ENCODE measurements at places on chromosomes 11 and 22.

DNA sequence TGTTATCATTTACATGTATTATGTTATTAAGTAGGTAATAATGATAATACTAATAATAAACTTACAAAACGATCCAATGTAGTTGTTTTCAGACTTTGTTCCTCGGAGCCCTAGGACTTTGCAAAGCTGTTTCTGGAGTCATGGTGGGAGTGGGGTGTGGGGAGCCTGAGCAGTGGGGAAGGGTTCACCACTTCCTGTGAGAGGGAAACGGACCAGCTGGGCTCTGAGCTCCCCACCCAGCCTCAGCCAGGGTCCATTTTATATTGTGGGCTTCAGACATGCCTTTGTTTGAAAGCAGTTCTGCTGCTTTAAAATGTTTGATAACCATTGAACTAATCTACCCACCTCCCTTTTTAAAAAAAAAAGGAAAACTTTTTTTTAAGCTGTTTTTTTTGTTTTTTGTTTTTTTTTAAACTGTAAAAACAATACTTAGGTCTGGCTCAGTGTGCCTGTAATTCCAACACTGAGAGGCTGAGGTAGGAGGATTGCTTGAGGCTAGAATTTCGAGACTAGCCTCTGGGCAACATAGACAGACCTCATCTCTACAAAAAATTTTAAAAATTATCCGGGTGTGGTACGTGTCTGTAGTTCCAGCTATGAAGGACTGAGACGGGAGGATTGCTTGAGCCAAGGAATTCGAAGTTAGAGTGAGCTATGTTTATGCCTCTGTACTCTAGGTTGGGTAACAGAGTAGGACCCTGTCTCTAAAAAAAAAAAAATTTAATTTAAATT lies 7.0 kb downstream of the SERPING1 start:
- DNase-seq: no peak

DNA sequence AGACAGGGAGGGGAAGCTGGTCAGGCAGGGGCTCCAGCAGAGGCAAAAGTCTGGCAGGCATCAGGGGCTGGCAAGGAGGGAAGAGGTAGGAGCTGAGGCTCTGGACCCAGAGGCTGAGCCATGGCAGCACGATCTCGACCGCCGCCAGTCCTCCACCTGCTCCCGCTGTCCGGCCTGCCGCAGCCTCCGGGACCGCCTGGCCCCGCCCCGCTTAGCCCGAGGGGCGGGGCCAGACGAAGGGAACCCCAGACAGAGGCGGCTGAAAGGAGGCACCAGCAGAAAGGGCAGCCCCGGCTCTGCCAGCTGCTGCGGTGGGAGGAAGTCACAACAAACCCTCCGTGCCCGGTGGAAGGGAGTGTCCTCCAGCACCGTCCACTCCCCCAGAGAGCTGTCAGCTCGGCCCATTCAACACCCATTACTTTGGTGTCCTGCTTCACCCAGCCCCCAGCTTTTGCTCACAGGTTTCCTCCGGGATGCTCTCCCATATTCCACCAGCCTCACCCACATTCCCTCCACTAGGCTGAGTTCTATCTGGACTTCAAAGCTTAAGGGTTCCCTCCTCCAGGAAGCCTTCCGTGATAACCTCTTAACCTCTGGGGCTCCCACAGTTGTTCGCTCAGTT lies at the start of gene MFNG:
MFNG (minus strand) TSS at position 161 of the 622 bp plus-strand sequence. CDS start 207 bp downstream, outside the sequence.
- peak; percentile 39 for DNase-seq

DNA sequence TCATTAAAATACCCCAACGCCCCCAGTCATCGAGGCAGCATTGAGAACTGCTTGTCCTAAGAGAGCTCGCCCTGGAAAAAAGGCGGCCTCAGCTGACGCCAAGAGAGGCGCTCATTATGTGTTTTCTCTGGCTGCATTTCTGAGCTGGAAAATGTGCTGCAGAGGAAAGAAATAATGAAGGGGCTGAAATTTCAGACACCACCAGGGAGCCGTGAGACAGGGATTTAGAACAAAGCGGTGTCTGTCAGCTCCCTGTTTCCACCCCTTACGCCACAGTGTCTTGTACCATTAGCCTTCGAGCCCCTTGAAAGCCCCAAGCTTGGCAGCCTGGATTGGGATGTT lies 14.4 kb downstream of the USH1C start:
- DNase-seq: no peak

GRCh38 chr11:65744026-65744698 lies 23.6 kb upstream of the RNASEH2C start:
- peak; percentile 81 for DNase-seq

- DNase-seq: no peak
Measured at GRCh38 chr11:396511-396947, 2.5 kb downstream of the PKP3 start.

DNA sequence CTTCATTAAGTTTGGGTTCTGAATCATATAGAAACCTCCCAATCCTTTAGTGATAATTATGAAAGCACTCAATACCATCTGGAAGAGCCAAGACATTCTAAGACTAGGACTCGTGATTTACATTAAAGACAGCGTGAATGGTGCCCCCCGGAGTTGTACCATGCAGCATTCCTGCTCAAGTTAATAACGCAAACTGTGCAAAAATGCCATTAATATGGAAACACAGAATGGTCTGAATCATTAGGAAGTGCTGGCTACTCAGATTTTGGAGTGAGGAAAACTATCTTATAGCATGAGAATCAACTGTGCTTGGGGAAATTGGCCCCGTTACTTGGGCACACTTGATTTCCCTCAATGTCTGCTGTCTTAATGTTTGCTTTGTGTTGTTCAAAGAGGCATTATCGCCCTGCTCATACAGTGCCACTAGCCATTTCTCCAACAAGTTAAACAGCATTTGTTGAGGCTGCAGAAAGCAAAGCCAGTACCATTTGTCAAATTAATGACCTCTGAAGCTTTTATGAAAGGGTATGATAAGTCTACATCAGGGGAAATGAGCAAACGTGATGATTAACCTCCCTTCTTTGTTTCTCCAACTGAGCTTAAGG lies 18.5 kb upstream of the TPH1 start:
- no peak for DNase-seq

DNA sequence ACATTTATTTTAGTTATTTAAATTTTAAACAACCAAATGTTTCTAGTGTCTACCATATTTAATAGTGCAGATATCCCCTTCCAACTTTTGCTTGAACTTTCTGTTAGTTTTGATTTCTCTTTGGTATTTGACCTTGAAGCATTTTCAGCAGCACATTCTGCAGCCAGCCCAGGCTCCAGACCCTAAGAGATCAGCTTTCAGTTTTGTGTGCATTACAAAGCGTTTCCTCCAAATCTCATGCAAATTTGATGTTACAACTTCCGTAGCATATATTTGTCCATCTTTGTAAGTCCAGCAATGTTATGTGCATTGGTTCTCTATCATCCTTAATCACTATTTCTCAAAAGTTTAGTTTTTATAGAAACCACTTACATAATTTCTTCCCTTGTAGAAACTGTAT lies 14.6 kb upstream of the SERGEF start:
- peak; percentile 64 for DNase-seq

GRCh38 chr22:22753526-22754267 lies 109.3 kb downstream of the GGTLC2 start:
- no peak for DNase-seq

GRCh38 chr11:126695293-126695692 lies 305.3 kb downstream of the KIRREL3 start:
- DNase-seq: no peak

DNA sequence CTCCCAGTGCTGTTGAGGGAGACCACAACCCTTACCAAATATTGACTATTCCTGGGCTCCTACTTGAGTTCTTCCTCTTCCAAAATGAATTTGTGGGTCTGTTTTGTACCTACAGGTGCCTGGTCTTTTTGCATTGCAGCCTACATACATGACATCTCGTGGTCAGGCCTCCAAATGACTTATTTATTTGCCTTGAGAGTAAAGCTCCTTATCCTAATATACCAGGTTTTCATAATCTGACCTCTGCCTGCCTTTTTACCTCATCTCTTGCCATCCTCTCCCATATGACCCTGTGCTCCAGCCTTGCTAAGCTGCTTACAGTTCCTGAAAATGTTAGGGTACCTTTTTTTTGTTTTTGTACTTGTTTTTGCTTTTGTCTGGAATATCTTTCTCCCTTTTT lies 130.4 kb downstream of the UVRAG start:
- no peak for DNase-seq

- no peak for DNase-seq
Measured at GRCh38 chr11:73258104-73259035, 13.8 kb upstream of the P2RY6 start.

DNA sequence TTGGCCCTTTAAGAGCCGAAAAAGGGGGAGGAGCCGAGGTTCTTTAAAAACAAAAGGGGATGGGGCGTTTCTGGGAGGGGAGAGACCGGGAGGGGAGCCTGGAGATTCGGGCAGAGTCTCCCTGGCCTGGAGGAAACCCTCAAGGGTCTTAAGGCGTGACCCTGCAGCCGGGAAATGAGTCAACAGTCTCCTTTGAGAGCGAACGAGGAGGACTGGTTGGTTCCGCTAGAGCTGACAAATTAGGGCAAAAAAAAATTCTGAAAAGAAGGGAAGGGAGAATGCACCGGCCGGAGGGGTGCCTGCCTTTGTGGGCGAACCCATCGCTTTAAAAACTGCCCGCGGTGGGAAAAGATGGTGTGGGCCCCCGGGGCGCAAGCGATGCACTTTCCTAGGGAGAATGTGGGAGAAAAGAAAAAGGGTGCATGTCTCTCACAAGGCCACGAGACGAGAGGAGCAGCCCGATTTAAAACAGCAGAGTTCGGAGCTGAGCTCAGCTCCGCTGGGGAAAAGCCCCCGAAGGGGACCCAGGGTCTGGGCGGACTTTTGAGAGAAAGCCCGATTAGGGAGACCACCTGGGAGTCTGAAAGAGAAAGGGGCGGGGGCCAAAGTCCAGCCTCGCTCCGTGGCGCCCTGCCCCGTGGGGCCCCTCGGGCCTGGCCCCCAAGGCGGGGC lies 874 bp downstream of the ZFTA start:
- DNase-seq: no peak

- DNase-seq: no peak
Measured at GRCh38 chr11:199004-199581, 6.2 kb downstream of the SCGB1C1 start.

GRCh38 chr11:117744471-117745150 lies 52.4 kb downstream of the DSCAML1 start:
- DNase-seq: no peak
